ENCODE measurements at places on chromosomes 16 and 17.
A peak's percentile ranks its signal among the peaks of the same experiment; 100 is the strongest.

DNA sequence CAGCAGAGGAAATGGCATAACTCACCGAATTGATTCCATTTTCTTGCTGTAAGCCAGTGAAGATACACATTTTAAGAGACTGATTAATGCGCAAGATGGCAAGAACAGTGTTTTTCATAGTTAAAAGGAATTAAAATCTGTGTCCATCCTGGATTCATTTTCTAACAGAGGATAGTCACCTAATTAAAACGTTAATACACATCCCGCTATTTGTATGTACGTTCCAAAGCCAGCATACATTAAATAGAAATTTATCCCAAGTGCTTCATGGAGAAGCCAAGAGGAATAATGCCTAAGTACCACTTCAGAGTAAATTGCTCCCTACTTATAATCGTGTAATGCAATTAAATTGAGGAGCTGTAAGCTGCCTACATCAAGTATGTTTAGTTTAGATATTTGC lies 49.9 kb downstream of the RBFOX1 start:
- DNase-seq = no peak

GRCh38 chr17:10661437-10661836 lies 4.3 kb upstream of the MYH3 start:
- DNase-seq = no peak

GRCh38 chr16:31476303-31477219 lies 4.6 kb downstream of the TGFB1I1 start:
- no peak for DNase-seq

GRCh38 chr16:81333356-81333755 lies 18.6 kb downstream of the GAN start:
- no peak for DNase-seq

DNA sequence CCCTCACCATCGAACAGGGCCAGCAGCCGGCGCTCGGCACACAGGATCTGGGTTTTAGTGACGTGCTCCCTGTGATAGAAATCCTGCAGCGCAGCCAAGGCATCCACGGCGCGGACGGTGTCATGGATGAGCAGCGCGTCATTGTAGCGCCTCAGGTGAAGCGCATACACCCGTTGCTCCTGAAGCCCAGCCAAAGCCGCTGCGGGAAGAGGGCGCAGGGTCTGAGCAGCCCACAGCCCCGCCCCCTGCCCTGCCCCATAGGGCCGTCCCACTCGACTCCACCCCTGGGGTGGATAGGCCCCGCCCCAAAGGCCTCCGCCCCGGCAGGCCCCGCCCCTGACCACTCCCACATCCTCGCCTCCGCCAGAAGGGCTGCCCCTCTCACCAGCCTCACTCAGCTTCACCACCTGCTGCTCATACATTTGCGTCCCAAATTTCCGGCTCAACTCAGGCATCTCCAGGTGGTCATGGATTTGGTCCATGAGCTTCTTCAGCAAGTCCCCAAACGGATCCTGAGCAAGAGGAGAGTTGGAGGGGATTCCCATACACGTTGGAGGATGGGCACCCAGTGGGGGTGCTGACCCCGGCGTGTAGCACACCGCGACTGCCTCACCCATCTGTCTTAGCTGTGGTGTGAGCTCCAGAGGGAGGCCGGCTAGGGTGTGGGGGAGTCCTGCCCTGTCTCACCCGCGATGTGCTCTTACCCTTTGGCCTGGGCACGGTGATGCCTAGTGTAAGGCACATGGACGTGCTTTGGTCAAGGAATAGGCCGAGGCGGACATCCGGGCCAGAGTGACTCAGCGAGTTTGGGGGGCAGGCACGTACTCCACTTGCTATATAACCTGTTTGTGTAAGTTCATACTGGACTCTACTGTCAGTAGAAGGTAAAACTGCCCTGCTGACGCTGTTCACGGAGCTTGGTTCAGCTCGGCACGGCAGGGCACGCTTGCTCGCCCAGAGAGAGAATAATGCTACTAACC lies 4.6 kb downstream of the DHX58 start:
- DNase-seq = peak; percentile 58

GRCh38 chr16:19690196-19690595 lies 27.8 kb downstream of the KNOP1 start:
- DNase-seq = no peak

DNA sequence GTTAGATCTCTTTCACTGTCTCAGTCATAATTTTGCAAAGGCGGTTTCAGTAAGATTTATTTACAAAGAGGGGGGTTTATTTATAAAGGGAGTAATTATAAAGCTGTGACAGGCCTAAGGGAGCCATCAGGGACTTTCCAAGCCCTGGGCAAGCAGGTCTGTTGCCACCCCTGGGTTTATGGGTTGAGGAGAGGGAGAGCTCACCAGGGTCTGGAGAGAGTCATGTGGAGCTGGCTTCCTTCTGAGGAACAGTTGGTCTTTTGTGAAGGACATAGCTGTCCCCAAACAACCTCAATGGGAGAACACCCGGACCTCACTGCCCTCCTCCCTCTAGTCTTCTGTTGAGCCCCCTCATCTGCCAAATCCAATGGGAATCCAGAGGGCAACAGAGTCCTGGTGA lies 9.8 kb downstream of the ITGAM start:
- no peak for DNase-seq

DNA sequence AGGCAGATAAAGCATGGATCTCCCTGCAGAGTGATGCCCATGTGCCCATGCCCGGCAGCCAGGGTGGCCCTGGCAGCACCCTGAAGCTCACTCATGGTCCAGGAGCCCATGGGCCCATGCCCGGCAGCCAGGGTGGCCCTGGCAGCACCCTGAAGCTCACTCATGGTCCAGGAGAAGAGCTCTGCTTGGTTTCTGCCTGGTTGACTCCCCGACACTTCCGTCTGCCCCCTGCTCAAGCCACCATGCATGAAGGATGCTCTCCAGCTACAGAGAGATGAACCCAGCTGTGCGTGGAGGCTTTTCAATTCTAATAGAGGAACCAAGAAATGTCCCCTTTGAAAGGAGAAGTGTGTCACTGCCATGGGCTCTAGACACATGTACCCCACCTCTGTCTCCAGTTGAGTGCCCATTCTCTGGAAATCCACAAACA lies 8.7 kb downstream of the CCL17 start:
- no peak for DNase-seq

- no peak for DNase-seq
Measured at GRCh38 chr17:77426676-77427386, 286.1 kb downstream of the SEC14L1 start.

GRCh38 chr17:46212634-46213435 lies 19.6 kb upstream of the KANSL1 start:
- peak; percentile 80 for DNase-seq

GRCh38 chr17:3636908-3637373 lies 381 bp downstream of the CTNS start:
- DNase-seq = no peak

- peak; percentile 2 for DNase-seq
Measured at GRCh38 chr16:49986351-49987124, 38.5 kb upstream of the CNEP1R1 start.

DNA sequence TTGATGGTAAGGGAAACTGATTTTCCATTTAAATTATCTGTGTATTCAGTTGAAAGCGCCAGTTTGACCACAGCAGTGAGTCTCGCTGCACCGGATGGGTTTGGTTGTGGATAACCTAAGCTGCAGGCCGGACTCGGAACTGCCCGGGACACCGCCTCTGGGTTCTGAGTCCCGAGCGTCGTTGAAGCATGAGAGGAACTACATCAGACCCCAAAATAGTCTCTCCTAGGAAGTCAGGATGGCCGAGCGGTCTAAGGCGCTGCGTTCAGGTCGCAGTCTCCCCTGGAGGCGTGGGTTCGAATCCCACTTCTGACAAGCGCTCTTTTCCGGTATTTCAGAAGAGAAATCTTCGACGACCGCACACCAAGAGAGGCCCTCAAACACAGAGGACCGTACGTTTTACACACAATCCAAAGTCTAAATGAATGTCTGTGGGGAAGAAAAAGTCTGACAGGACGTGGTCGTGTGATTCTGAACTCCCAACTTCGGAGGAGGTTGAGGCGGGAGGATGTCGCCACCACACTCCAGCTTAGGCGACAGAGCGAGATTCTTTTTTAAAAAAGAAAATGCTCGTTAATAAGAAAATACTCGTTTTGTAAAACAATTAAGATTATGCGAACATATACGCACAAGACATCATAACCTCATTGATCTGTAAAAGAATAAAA lies 15.4 kb upstream of the PLLP start:
- peak; percentile 97 for DNase-seq

- no peak for DNase-seq
Measured at GRCh38 chr16:58753711-58754134, 19.6 kb upstream of the GOT2 start.

DNA sequence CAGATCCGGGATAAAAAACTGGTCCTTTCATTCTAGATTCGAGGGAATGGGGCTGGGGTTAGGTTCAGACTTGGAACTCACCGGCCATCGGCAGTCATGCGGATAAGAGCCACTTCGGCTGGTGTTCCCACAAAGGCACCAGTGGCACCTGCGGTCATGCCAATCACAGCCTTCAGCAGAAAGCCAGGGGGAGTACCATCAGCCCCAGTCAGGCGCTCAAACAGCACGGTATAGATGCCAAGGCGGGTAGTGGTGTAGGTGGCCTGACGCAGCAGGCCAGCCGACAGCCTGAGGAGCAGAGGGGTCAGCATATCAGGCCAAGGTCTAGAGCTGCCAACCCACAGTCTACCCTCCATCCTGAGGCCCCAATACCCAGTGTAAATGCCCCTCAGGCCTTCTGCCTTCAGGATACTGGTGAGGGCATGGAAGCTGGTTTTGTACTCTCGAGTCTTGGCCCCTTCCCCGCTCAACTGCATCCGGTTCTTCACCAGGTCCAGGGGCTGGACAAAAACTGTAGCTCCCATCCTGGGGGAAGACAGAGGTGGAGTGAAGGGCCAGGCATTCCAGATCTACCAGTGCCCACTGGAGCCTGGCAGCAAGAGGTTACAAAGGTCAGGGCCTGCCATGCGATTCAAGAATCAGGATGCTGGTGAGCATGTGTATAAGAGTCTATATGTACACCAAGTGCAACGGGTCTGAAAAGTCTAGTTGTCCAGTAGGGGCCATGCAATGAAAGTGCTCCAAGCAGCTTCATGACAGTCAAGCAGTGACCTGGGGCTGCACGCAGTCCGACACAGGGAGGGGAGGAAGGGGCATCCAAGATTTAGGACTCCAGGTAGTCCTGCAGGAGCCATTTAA lies 929 bp downstream of the SLC25A11 start:
- DNase-seq = no peak

DNA sequence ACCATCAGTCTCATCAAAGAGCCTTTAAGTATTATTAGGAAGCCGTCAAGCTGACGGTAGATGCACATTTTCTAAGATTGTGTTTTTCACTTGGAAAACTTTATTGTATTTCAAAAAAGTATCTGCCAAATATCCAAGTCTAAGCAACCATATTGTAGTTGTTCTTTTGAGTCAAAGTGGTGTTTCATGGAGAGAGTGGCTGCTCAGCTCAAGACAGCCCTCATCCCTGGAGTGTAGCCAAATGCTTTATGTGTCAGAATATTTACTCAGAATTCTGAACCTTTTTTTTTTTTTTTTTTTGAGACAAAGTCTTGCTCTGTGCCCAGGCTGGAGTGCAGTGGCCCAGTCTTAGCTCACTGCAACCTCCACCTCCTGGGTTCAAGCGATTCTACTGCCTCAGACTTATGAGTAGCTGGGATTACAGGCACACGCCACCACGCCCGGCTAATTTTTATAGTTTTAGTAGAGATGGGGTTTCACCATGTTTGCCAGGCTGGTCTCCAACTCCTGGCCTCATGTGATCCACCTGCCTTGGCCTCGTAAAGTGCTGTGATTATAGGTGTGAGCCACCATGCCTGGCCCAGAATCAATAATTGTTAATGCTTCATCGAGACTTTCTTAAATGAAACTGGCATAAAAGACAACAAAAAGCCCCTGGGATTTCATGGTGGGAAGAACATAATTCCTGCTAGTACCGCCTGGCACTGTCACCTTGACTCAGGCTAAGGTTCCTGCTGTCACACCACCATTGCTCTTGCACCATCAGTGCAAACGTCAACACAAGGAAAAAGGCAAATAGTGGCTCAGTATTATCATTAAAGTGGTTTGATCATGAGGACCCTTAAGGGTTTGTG lies 45.5 kb downstream of the PRKCA start:
- peak; percentile 68 for DNase-seq

DNA sequence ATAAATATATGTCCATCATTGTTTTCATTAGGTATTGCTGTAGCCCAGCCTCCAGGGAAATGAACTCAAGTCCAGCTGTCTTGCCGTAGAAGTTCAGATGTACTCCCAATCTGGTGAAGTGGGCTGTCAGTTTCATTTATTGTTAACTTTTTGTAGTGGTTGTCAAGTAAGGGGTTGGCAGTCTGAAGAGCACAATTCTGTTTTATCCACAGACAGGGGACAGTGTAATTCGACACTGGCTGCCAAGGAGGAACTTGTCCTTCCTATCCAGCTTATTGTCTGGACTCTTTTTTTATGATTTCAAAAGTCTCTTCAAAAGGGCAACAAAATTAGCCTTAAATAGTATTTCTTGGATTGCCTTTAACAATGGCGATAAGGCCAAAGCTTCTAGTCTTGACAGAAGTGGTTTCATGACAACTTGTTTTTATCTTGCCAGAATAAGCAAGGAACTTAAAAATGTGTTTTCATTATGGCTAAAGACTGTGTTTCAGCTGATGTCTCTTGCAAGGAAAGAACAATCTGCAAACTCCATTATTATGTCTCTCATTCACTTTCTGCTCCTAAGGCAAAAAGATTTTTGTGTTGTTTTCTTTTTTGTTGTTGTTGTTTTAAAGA lies 73.9 kb upstream of the TANC2 start:
- DNase-seq = no peak

DNA sequence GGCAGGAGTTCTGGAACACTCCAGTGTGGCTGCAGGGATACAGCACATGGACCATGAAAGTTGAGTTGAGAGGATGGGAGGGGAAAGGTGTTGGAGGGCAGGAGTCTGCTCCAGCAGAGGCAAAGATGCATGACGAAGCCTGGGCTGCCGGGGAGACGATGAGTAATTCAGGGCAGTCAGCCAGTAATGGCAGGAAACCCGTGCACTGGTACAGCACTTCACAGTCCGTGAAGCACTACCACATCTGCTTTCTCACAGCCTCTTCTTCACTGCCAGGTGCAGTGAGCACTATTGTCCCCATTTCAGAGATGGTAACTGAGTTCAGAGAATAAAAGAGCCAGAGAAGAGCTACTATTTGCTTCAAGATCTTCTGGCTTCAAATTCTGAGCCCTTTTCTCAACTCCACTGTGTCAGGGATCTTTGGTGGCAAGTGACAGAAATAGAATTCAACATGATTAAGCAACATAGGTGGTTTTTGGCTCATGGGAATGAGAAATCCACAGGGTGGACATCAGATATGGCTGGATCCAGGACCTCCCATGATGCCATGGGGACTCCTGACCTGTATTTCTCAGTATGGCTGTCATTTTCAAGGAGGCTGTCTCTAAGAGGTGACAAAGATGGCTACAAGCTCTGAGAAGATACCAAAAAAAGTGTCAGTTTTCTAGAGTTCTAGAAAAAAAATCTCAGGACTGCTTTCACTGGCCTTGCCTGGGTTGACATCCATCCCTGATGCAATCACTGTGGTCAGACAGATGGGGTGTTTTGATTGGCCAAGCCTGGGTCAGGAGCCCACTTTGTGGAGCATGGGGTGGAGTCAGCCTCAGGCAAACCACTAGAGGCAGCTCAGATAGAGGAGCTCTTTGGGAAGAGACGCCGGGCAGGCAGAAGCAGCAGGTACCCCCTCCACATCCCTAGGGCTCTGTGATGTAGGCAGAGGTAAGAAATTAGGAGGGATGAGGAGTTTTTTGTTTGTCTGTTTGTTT lies 24.7 kb downstream of the IL21R start:
- peak; percentile 84 for DNase-seq

GRCh38 chr16:66605177-66605978 lies 874 bp downstream of the CMTM3 start:
- DNase-seq = peak; percentile 31

GRCh38 chr17:78497115-78497540 lies 80.1 kb downstream of the DNAH17 start:
- peak; percentile 62 for DNase-seq

GRCh38 chr16:1978476-1979120 lies 2.7 kb downstream of the NOXO1 start:
- DNase-seq = no peak

Data from fibroblast of skin of right quadriceps (primary cell).